ENCODE measurements at places on chromosomes 7 and 10.

GRCh38 chr10:48896756-48897440 is 42.7 kb downstream of the LRRC18 start:
- no peak for DNase-seq

- no peak for DNase-seq
These were observed 89.0 kb downstream of the NEURL1 start for GRCh38 chr10:103582331-103583123.

GRCh38 chr10:110344622-110345021 is 39.9 kb upstream of the SMNDC1 start:
- no peak for DNase-seq

DNA sequence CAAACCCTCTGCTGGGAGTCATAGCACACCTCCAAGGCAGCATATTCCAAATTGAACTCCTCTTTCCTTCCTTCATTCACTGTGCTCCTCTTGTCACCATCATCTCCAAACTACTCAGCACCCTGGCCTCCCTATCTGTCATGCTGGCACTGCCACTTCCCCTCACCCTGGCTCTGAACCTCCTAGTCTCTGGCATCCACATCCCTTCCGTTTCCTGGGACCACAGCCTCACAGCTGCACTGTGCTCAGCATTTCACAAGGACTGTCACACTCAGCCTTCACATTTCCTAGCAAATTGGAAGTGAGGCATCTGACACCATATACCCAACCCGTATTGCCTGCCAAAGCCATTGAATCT is 124.7 kb downstream of the WDR11 start:
- DNase-seq: no peak

DNA sequence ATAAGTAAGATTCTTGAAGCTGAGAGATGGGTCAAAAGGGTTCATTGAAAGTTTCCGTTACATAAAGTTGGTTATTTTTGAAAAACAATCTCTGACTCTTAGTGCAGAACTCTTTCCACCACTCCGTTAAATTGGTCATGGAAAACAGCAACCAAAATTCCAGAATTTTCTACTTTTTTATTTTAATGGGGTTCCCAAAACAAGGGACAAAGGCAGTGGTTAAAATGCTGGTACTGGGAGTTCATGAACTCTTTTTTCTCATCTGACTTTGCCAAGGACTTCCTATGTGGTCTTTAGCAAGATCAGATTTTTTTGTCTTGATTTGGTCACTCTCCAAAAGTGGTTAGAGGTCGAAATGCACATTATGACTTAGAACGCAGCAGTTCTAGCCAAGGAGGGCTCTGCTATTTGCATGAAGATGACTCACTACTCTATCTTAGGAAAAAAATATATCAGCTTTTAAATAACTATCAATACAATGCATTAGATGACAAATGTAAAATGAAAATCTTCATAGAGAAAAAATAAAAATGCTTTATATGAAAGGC is 145.7 kb downstream of the REEP3 start:
- no peak for DNase-seq

DNA sequence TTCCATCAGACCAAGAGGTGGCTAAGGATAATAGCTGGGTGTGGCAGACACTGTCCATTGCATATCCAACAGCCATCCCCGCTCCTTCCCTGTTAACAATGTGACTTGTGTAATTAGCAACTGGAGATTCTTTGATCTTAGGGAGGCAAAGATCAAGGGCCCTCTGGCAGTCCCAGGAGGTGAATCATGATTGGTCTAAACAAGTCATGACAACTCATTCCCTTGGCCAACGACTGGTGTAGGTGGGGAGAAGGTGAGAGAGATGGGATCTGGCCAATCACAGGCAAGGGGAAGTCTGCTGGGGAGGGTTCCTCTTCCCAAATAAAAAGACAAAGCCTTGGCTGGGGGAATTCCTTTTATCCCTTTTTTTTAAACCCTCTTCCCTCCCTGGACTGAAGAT is 46.2 kb upstream of the COMTD1 start:
- DNase-seq: no peak

DNA sequence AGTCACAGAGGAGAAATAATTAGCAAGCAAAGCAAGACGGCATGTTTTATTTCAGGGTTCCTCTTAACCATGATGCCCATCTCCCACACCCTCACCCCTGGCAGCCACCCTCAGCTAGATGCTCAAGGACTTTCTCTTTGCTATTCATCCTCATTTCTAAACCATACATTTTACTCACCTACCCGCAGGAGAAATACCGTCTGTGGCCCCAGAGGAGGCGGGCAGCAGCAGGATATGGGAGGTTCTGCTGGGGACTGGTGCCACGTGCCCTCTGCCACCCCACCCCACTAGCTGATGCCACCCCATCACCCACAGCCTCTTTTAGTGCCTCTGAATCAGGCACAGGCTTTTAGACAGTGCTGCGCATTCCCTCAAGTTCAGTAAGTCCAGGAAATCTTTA is 168.7 kb upstream of the ITGB1 start:
- DNase-seq: no peak

Data from stimulated activated CD8-positive, alpha-beta memory T cell treated with anti-CD3 and anti-CD28 coated beads, Interleukin-12 subunit alpha, Interleukin-12 subunit beta, amount 100 ng/mL, for 1 hour (primary cell).